WTC11 (cell line): ENCODE measurements at places on chromosomes 11 and 22. TPM values are rescaled to one million over a fixed set of nuclear protein-coding genes. Genes with fewer than 3 reads are reported as not detected.

Gene DAGLA
- total RNA-seq: 3.1 to 3.4 TPM (median 3.4 TPM) in 3 replicates

- H3K4me1 ChIP-seq: peaks cover 11% of the 10 kb centered on the region
- H3K4me3 ChIP-seq: no peak overlapping the region
- H3K36me3 ChIP-seq: no peaks in the 10 kb centered on the region
- DNase-seq: no peak
- no peak overlapping the region for H3K27ac ChIP-seq
Observed at GRCh38 chr22:30175690-30176288, 70.8 kb downstream of the LIF start.

GRCh38 chr22:46622081-46622521 lies 1.9 kb downstream of the GRAMD4 start:
- DNase-seq: no peak
- H3K27ac ChIP-seq: no peak overlapping the region; the same call in 1 of the 2 replicates
- H3K4me1 ChIP-seq: peaks cover 11% of the 10 kb centered on the region
- no peaks in the 10 kb centered on the region for H3K27me3 ChIP-seq

Gene CLCF1
- 0.48 to 0.92 TPM (median 0.92 TPM) in 3 replicates for total RNA-seq

DNA sequence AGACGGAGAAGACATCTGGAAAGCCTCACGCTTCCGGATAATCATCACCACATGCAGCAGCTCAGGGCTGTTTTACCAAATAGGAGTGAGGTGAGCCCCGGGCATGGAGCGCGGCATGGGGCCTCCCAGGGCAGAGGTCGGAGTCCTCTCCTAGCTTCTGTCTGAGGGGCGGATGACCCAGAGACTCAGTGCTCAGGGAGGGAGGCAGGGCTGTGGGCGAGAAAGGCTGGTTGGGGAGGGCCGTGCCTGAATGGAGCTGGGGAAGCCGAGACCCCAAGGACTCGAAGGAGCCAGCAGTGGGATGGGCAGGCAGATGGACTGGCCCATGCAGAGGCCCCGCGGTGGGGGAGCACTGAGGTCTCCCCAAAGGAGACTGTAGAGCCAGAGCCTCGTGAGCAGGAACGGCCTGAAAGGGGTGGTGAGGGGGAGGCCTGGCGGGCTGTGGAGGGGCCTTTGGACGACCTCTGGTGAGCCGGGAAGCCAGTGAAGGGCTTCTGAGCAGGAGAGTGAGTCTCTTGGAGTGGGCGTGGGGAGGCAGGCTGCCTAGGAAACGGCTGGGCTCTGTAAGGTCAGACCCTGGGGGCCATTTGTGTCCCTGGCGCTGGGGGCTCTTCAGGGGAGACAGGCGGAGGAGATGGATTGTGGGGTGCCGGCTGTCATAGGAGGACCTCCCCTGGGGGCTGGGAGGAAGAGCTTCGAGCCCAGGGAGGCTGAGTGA lies 24.7 kb upstream of the PANX2 start:
- no peaks in the 10 kb centered on the region for H3K36me3 ChIP-seq
- H3K27me3 ChIP-seq: no peaks in the 10 kb centered on the region
- DNase-seq: no peak
- H3K4me1 ChIP-seq: peaks cover 2% of the 10 kb centered on the region; the same call in 1 of the 2 replicates
- H3K27ac ChIP-seq: no peak overlapping the region

Gene SERHL2
- total RNA-seq: 0.37 to 1.1 TPM (median 0.92 TPM) in 3 replicates

- no peaks in the 10 kb centered on the region for H3K36me3 ChIP-seq
- no peak for DNase-seq
- H3K27me3 ChIP-seq: no peaks in the 10 kb centered on the region
- peaks cover 5% of the 10 kb centered on the region for H3K4me1 ChIP-seq
Observed at GRCh38 chr11:11463405-11463804, 110.4 kb upstream of the CSNK2A3 start.

DNA sequence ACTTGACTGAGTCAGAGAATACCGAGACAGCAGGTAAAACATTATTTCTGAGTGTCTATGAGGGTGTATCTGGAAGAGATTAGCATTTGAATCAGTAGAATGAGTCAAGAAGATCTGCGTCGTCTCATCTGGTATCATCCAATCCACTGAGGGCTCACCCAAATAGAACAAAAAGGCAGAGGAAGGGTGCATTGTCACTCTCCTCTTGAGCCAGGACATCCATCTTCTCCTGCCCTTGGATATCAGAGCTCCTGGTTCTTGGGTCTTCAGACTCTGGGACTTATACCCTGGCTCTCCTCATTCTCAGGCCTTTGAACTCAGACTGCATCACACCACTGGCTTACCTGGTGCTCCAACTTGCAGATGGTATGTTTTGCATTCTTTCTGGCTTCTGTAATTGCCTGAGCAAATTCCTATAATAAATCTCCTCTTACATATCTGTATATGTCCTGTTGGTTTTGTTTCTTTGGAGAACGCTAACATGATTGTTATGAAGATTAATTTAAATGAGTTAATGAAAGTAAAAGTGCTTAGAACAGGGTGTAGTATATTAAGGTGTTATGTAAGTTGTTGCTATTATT lies 49.3 kb downstream of the ME3 start:
- no peak overlapping the region for H3K27ac ChIP-seq
- H3K27me3 ChIP-seq: no peaks in the 10 kb centered on the region
- peaks cover 19% of the 10 kb centered on the region for H3K4me1 ChIP-seq
- no peaks in the 10 kb centered on the region for H3K36me3 ChIP-seq

DNA sequence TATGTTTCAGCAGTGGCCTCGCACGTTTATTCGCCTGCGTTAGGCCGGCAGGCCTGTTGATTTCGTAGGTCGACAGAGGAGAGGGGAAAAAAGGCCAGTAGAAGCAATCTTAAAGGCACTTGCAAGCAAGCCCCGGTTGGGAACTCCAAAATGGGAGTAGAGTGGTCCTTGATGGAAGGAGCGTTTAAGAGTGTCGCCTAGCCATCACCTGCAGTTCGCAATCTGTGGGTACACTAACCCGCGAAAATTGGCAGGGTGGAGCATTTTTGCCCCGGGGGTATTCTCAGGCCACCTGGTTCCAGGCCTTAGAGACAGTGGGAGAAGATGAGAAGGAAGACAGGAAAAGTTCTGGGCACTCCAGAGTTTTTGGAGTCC lies 1.1 kb downstream of the EWSR1 start:
- H3K4me1 ChIP-seq: peaks cover 45% of the 10 kb centered on the region
- H3K4me3 ChIP-seq: peak overlapping the region; percentile 85
- H3K27ac ChIP-seq: peak overlapping the region; percentile 69
- peaks cover 4% of the 10 kb centered on the region for H3K27me3 ChIP-seq
- DNase-seq: no peak

GRCh38 chr11:10603721-10604297 lies 35.3 kb upstream of the LYVE1 start:
- DNase-seq: no peak
- no peak overlapping the region for H3K27ac ChIP-seq
- no peaks in the 10 kb centered on the region for H3K27me3 ChIP-seq
- no peaks in the 10 kb centered on the region for H3K36me3 ChIP-seq

Gene TBX1
- 7.9 to 12.8 TPM (median 9.3 TPM) in 3 replicates for total RNA-seq

GRCh38 chr11:71370895-71371673 lies 77.1 kb downstream of the DHCR7 start:
- peak; percentile 56 for DNase-seq
- H3K4me1 ChIP-seq: peaks cover 23% of the 10 kb centered on the region
- no peaks in the 10 kb centered on the region for H3K36me3 ChIP-seq

Gene RAPSN
- 0.32 to 0.66 TPM (median 0.34 TPM) in 3 replicates for total RNA-seq

DNA sequence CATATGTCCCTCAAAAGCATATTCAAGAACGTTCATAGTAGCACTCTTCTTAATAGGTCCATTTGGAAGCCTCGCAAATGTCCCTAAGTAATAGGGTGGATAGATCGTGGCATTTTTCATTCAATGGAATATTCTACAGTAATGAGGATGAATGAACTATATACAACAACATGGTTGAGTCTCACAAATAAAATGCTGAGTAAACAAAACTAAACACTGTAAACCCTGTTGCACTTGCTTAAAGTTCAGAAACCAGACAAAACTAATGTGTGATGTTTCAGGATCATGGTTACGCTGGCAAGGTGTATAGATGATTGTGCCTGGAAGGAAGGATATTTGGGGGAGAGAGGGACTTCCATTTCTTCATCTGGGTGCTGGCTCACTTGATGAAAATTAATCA lies 90.4 kb upstream of the RASSF10 start:
- H3K27ac ChIP-seq: no peak overlapping the region
- peaks cover 46% of the 10 kb centered on the region for H3K4me1 ChIP-seq
- DNase-seq: no peak
- H3K4me3 ChIP-seq: no peak overlapping the region

- peak overlapping the region; percentile 31 for H3K4me3 ChIP-seq
- no peaks in the 10 kb centered on the region for H3K36me3 ChIP-seq
- peak overlapping the region; percentile 89; the same call in 1 of the 2 replicates for H3K27ac ChIP-seq
- peak; percentile 64 for DNase-seq
Observed at GRCh38 chr11:96045622-96046456, 121.9 kb upstream of the MTMR2 start.

Gene CFAP68
- total RNA-seq: 18.7 to 22.6 TPM (median 20.4 TPM) in 3 replicates

Gene C1QTNF5
- total RNA-seq: 2.0 to 3.0 TPM (median 2.2 TPM) in 3 replicates

Gene KCNJ5
- 0.09 to 0.23 TPM (median 0.22 TPM) in 3 replicates for total RNA-seq

Gene APOBEC3B
- total RNA-seq: 4.0 to 7.5 TPM (median 6.4 TPM) in 3 replicates

Gene CCDC188
- total RNA-seq: not detected in 3 replicates

GRCh38 chr11:2750101-2750681 lies 50.4 kb upstream of the KCNQ1OT1 start:
- H3K27me3 ChIP-seq: peaks cover 94% of the 10 kb centered on the region
- H3K36me3 ChIP-seq: no peaks in the 10 kb centered on the region
- H3K27ac ChIP-seq: no peak overlapping the region
- no peak for DNase-seq
- no peak overlapping the region for H3K4me3 ChIP-seq

DNA sequence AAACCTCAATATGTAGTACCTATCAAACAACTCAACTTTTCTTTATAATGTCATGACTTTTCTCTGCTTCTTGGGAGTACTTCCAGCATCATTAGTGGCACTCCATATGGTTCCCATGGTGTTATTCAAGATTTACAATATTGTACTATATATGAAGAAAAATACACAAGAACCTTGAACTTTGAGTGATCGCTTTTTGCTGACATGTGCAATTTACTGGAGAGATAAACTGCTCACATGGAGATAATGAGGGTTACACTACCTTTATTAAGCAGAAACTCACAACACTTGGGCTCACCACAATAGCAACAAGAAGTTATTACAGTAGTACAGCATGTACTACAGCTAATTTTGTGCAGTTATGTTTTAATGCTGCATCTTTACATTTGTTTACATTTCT lies 388.2 kb downstream of the DLG2 start:
- no peaks in the 10 kb centered on the region for H3K36me3 ChIP-seq
- no peak overlapping the region for H3K27ac ChIP-seq
- no peaks in the 10 kb centered on the region for H3K27me3 ChIP-seq
- H3K4me3 ChIP-seq: no peak overlapping the region
- DNase-seq: no peak
- H3K4me1 ChIP-seq: peaks cover 17% of the 10 kb centered on the region

Gene MIOX
- total RNA-seq: 0.33 to 0.57 TPM (median 0.41 TPM) in 3 replicates
